ENCODE measurements at places on chromosomes 4 and X. TPM values are rescaled to one million over a fixed set of nuclear protein-coding genes. Genes with fewer than 3 reads are reported as not detected.

DNA sequence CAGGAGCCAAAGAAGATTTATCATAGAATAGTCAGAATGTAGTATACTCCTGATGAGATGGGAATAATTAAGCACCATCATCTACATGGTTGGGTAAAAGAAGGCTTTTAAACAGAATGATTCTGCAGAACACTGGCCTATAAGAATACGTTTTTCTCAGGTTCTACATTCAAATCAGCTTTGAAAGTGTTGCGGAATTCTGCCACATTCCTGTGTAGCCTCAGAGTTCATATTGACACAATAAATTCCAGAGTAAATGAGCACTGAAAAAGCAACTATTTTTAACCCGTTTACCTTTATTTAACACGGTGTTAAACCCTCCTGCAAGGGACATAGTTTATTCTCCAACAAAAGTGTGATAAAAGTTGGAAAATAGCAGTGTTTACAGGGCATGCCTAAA is 950.2 kb upstream of the SLIT2 start:
- H3K27me3 ChIP-seq = no peaks in the 10 kb centered on the region
- no peak for DNase-seq
- H3K4me1 ChIP-seq = no peaks in the 10 kb centered on the region
- H3K27ac ChIP-seq = no peak overlapping the region
- H3K4me3 ChIP-seq = no peak overlapping the region
- no peaks in the 10 kb centered on the region for H3K36me3 ChIP-seq

DNA sequence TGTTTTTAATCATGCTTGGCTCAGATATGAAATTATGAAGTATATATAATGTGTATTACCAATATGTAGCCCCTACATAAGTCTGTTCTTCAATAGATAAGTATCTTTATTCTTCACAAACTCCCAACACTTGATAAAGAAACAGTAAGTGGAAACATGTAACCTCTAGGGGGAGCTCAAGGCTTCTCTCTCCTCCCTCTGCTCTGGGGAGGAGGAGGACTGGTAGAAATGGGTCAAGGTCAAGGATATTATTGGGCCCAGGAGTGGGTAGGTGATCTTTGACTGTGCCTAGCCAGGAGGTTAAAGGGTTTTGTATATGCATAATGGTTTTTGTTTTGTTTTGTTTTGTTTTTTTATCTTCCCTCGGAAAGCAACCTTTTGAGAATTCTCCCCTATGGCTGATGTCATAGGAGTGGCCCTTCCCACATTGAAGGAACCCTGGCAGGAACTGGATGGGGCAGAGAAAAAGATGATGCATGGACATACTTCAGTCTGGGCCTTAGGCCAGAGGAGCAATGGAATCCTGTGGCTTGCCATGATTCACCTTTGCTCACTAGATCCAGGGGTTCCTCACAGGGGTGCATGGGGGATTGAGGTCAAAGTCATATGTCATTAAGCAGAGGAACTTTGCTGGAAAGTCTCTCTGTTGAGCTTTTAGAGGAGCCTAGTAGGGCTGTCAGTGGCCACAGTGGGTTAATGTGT is 460.3 kb downstream of the MID1IP1 start:
- H3K4me1 ChIP-seq = no peaks in the 10 kb centered on the region
- no peak overlapping the region for H3K4me3 ChIP-seq
- DNase-seq = no peak
- H3K36me3 ChIP-seq = no peaks in the 10 kb centered on the region

DNA sequence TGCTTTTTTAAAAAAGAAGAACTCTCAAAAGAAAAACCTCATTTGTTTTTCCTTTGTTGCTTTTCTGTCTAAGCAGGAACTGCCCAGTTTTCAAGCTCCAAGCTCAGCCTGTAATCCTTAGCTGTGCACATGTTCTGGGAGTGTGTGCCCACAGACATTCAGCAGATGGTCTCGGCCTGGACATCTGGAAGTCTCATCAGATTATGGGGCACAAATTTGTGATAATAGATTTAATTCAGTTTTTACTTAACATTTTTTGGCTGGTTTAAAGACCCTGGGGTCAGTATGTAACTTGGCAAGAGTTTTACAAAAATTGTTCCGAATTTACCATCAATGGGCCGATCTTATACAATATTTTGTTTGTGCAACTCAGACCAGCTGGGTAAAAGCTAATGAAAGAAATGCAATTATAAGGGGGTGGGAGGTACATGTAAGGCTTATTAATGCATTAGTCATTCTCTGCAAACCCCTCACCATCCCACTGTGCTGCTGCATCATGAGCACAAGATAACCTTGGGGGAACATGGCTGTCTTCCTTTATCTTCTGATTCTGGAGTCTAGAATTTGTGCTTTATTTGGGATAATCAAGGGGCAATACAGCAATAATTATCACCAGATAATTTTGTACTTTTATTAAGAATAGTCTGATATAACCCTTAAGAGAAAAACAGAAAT is 86.9 kb upstream of the PHOX2B start:
- H3K27ac ChIP-seq = no peak overlapping the region
- DNase-seq = no peak

GRCh38 chrX:111124418-111124817 is 28.4 kb downstream of the PAK3 start:
- no peaks in the 10 kb centered on the region for H3K4me1 ChIP-seq
- no peak overlapping the region for H3K4me3 ChIP-seq
- H3K27ac ChIP-seq = no peak overlapping the region

GRCh38 chr4:76302826-76303438 is 3.6 kb upstream of the STBD1 start:
- H3K4me1 ChIP-seq = peaks cover 16% of the 10 kb centered on the region
- H3K27ac ChIP-seq = no peak overlapping the region
- no peak for DNase-seq

GRCh38 chrX:152306331-152306730 is 144.8 kb downstream of the GABRA3 start:
- no peak for DNase-seq
- no peaks in the 10 kb centered on the region for H3K36me3 ChIP-seq
- no peak overlapping the region for H3K4me3 ChIP-seq

GRCh38 chr4:81421346-81422218 is 50.1 kb downstream of the RASGEF1B start:
- H3K27me3 ChIP-seq = no peaks in the 10 kb centered on the region
- no peaks in the 10 kb centered on the region for H3K4me1 ChIP-seq
- DNase-seq = no peak
- no peaks in the 10 kb centered on the region for H3K36me3 ChIP-seq
- H3K4me3 ChIP-seq = no peak overlapping the region

DNA sequence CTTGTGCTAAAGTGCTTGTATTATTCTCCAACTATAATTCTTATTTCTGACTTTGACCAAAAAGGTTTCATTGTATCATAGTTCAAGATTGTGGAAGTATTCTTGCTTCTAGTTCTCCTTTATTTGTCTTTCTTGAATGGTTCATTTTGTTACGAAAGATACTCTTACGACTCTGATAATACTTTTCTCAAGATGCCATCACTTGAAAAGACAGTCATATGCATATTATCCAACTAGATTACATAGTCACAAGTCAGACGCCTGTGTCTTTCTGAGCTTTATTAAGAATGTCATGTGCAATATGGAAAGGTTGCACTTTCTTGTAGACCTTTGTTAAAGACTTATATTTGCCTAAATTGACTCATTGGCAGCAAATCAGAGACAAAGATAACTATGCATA is 71.4 kb upstream of the HPGD start:
- no peak overlapping the region for H3K4me3 ChIP-seq
- DNase-seq = no peak
- no peaks in the 10 kb centered on the region for H3K36me3 ChIP-seq
- H3K4me1 ChIP-seq = peaks cover 21% of the 10 kb centered on the region

DNA sequence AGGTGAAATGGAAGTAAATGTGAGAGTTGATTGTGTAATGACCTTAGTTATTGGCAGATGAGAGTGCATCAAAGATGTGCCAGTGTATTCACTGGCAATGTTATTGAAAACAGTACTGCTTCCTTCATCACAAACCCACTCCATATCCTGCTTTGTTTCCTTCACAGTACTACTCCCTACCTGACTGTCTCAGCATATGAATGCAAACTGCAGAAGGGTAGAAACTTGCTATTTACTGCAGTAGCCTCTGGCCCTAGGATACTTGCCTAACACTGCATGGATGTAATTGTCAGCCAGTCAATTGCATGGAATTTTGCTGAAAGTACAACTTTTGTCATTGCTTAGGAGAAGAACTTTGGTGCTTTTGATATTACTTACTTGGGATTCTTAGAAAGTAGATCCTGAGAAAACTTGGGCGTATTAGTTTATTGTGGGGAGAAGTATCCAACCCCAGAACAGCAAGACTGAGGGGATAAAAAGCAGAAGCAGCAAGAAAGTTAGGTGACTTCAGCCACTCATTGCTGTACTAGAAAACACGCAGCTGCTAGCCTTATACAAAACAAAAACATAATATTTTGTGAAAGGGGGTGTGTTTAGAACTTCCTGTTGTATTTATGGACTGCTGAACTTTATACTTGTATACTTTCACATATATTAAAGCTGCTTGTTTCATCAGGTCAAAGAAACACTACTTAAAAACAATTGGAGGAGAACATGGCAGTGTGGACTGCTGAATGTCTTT is 219.0 kb downstream of the CCNG2 start:
- no peaks in the 10 kb centered on the region for H3K36me3 ChIP-seq
- no peak overlapping the region for H3K27ac ChIP-seq
- no peaks in the 10 kb centered on the region for H3K27me3 ChIP-seq
- no peak overlapping the region for H3K4me3 ChIP-seq
- DNase-seq = no peak

- peaks cover 8% of the 10 kb centered on the region for H3K4me1 ChIP-seq
- H3K27me3 ChIP-seq = no peaks in the 10 kb centered on the region
- H3K4me3 ChIP-seq = no peak overlapping the region
- H3K27ac ChIP-seq = no peak overlapping the region
Measured at GRCh38 chr4:148415500-148415899, 26.7 kb downstream of the NR3C2 start.

- DNase-seq = no peak
- H3K36me3 ChIP-seq = no peaks in the 10 kb centered on the region
- no peaks in the 10 kb centered on the region for H3K4me1 ChIP-seq
- no peak overlapping the region for H3K27ac ChIP-seq
Measured at GRCh38 chr4:38711066-38711465, 47.1 kb downstream of the KLF3 start.

- H3K4me1 ChIP-seq = no peaks in the 10 kb centered on the region
- DNase-seq = no peak
- no peak overlapping the region for H3K27ac ChIP-seq
- H3K27me3 ChIP-seq = no peaks in the 10 kb centered on the region
- no peak overlapping the region for H3K4me3 ChIP-seq
- H3K36me3 ChIP-seq = no peaks in the 10 kb centered on the region
Measured at GRCh38 chr4:129369361-129370010, 273.5 kb downstream of the C4orf33 start.

DNA sequence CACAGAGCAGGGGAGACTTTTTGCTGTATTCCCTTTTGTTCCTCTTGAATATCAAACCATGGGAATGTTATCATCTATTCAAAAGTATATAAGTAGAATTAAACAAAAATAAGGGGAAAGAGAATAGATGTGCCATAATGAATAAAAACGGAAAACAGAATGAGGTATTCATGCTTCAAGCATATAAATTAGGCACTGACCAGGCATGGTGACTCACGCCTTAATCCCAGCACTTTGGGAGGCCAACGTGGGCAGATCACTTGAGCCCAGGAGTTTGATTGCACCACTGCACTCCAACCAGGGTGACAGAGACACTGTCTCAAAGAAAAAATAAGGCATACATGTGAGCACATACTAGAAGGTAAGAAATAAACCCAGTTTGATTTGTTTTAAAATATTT is 16.3 kb upstream of the NEUROG2 start:
- H3K4me3 ChIP-seq = no peak overlapping the region
- no peaks in the 10 kb centered on the region for H3K36me3 ChIP-seq
- no peaks in the 10 kb centered on the region for H3K4me1 ChIP-seq
- no peak for DNase-seq
- no peak overlapping the region for H3K27ac ChIP-seq
- H3K27me3 ChIP-seq = no peaks in the 10 kb centered on the region

GRCh38 chr4:66949419-66949818 is 595.9 kb downstream of the CENPC start:
- H3K27me3 ChIP-seq = no peaks in the 10 kb centered on the region
- H3K36me3 ChIP-seq = no peaks in the 10 kb centered on the region
- no peak for DNase-seq
- peaks cover 5% of the 10 kb centered on the region for H3K4me1 ChIP-seq
- no peak overlapping the region for H3K27ac ChIP-seq

GRCh38 chrX:107562482-107562881 is 65.8 kb upstream of the PRPS1 start:
- no peak overlapping the region for H3K27ac ChIP-seq
- no peak overlapping the region for H3K4me3 ChIP-seq
- no peak for DNase-seq
- H3K36me3 ChIP-seq = no peaks in the 10 kb centered on the region
- H3K4me1 ChIP-seq = no peaks in the 10 kb centered on the region
- H3K27me3 ChIP-seq = no peaks in the 10 kb centered on the region

- H3K27me3 ChIP-seq = no peaks in the 10 kb centered on the region
- no peaks in the 10 kb centered on the region for H3K4me1 ChIP-seq
- H3K36me3 ChIP-seq = no peaks in the 10 kb centered on the region
- H3K27ac ChIP-seq = no peak overlapping the region
- DNase-seq = no peak
- no peak overlapping the region for H3K4me3 ChIP-seq
Measured at GRCh38 chr4:40842318-40842717, 92.6 kb downstream of the NSUN7 start.

GRCh38 chr4:26789208-26789607 is 71.4 kb upstream of the STIM2 start:
- peaks cover 26% of the 10 kb centered on the region for H3K4me1 ChIP-seq
- no peaks in the 10 kb centered on the region for H3K36me3 ChIP-seq
- H3K4me3 ChIP-seq = no peak overlapping the region
- no peak overlapping the region for H3K27ac ChIP-seq
- no peaks in the 10 kb centered on the region for H3K27me3 ChIP-seq

The SERPINA7 gene
- polyA plus RNA-seq = not detected

The TMSB15A gene
- 1.0 TPM for polyA plus RNA-seq

The GPR143 gene
- polyA plus RNA-seq = not detected

The MTMR8 gene
- polyA plus RNA-seq = 0.80 TPM

The CSAG1 gene
- polyA plus RNA-seq = not detected

The DNAAF6 gene
- not detected for polyA plus RNA-seq

The POU4F2 gene
- not detected for polyA plus RNA-seq
